ENCODE measurements at places on chromosomes 11 and 22. TPM values are rescaled to one million over a fixed set of nuclear protein-coding genes. Genes with fewer than 3 reads are reported as not detected.

Gene C11orf65
- total RNA-seq: 1.0 TPM

Gene CASTOR1
- 2.6 TPM for total RNA-seq

Gene TRIM22
- 13.0 TPM for total RNA-seq

Gene TIGD3
- total RNA-seq: not detected

Gene BIRC3
- 1.6 TPM for total RNA-seq

Gene CD248
- 19.3 TPM for total RNA-seq

Gene BCR
- 12.5 TPM for total RNA-seq

Gene ANO5
- total RNA-seq: 24.0 TPM

Gene XKR3
- not detected for total RNA-seq

Gene DERL3
- total RNA-seq: 1.0 TPM
